ENCODE measurements at places on chromosomes 2 and 18.

- DNase-seq = peak; percentile 17
Measured at GRCh38 chr2:237704501-237705434, 77.4 kb downstream of the LRRFIP1 start.

GRCh38 chr2:65397122-65397521 lies 35.3 kb downstream of the SPRED2 start:
- DNase-seq = no peak

DNA sequence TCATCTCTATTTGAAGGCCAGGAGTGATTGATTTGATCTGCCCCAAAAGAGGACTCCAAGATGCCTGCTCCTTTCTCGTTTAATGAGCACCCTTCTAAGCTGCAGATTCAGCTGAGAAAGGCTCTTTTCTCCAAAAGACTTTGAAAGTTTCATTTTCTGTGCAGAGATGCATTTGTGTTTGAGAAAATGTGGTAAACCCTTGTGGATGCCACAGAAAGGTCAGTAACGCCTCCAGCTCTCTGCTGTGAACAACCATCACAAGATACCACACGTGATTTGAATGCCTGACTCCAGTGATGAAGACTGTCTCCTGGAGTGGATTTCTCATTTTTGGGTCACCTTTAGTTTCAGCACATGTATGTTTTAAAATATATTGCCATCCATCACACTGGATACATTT lies 35.0 kb upstream of the CCDC85A start:
- no peak for DNase-seq

- DNase-seq = no peak
Measured at GRCh38 chr2:109604597-109604996, 9.2 kb downstream of the SEPTIN10 start.

DNA sequence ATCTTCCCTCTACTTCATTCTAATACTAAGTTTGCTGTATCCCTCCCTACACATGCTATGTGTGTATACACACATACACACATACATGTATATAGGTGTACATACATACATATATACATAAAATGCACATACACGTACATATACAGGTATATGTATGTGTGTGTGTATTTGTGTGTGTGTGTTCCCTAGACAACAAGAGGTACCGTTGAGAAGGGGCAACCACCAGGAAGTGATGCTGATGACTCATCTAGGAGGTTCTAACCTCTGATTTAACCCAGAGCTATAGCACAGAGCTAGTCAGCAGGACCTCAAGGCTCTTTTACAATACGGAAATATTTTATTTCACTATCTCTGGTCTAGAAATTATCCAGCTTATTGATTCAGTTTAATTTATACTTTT lies 139.2 kb downstream of the LAMA3 start:
- no peak for DNase-seq

- DNase-seq = no peak
Measured at GRCh38 chr2:43155851-43156411, 70.5 kb downstream of the ZFP36L2 start.

DNA sequence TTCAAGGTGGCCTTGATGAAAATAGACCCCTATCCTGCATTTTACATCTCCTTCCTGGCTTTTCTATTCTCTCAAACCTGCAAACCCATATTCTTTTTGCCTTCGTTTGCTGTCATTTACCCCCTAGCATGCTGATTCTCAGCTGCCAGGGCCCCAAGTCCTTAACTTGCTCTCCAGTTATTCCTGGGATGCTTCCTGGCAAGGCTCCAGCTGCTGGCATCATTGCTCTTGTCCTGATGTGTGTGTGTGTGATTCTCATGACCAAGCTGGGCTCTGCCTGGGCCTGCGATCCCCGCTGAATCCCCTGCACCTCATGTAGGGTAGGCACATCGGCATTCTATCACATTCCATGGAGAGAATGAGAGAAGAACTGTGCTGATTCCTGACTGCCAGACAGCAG lies 11.9 kb downstream of the NPAS2 start:
- DNase-seq = no peak

GRCh38 chr2:30711646-30712085 lies 95.6 kb downstream of the CAPN13 start:
- DNase-seq = peak; percentile 94

DNA sequence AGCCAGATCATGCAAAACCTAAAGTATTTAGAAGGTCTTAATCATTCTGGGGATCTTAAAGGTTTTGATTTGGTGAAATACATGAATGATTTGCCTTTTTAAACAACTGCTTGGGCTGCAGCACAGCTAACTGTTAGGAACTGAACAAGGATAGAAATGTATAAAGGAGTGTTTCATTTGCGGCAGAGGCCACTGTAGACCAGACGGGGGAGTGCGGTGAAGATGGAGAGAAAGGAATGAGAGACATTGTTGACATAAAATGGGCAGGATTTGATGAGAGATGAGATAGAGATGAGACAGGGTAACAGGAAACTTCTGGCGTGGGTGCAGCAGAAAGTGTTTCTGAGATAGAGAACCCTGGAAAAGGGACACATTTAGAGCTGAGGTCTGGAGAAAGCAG lies 308.1 kb downstream of the TMX3 start:
- DNase-seq = no peak

- no peak for DNase-seq
Measured at GRCh38 chr2:239721991-239722759, 303.0 kb downstream of the NDUFA10 start.

DNA sequence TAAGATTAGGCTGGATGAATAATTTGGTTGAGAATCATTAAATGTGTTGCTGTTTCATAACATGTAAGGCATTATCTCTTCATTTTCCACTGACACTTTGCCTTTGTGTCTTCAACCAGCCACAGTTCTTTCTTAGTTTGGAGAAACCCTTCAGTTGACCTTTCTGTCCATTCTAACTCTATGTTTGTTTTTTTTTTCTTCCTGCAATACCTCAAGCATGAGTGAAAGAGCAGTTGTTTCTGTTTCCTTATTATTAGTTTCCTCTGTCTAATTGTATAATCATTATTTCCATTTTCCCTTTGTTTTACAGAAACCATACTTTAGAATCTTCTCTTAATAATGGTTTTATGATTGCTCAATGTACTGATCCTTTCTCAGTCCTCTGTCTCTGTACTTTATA lies 25.6 kb downstream of the HADHB start:
- no peak for DNase-seq

- DNase-seq = no peak
Measured at GRCh38 chr2:100539221-100539620, 23.6 kb upstream of the PDCL3 start.
